OCI-LY7 (cell line): ENCODE measurements at places on chromosomes 6 and 20.

DNA sequence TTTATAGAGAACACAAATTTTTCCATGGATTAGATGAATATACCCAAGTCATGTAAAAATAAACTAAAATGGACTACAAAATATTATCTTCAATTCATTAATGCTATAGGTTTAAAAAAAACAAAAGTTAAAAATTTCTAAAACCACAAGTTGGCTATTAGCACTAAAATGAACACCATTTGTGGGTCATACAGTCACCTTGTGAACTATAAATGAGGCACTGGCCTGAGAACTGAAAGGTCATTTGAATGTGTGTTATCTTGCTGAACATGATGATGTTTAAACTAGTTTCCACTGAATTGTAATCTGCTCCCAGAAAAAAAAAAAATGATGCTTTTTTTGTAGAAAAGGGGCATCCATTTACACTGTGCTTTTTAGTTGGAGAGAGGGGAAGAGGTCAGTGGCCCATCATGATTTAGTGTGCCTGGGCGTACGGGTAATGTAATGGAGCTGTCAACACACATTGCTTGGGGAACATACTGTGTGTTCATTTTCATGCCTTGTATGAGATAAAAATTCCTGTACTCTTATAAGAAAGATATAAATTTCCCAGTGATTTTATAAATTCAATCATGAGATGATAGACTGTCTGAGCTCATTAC lies 96.6 kb upstream of the FKBP1C start:
- no peak for DNase-seq

GRCh38 chr6:11230158-11231107 lies 2.0 kb downstream of the NEDD9 start:
- DNase-seq, result no peak

- no peak for DNase-seq
Observed at GRCh38 chr6:5231289-5231688, 29.5 kb downstream of the LYRM4 start.

- DNase-seq, result no peak
Observed at GRCh38 chr20:50852085-50852484, 57.2 kb downstream of the BCAS4 start.

DNA sequence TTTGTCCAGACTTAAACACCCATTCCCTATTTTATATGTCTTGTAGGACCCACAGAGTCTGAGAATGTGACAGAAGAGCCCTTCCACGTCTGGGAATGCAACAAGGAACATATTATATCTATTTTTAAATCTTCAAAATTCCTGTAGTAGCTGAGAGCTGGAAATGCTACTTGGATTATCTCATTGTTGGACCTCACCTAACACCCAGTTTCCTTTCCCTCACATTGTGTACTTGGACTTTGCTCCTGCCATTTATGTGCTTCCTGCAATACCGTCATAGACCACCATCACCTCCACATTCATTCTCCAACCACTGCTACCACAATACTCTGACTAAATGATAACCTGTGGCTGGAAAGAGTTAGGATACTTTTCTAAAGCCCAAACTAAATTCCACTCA lies 335.4 kb downstream of the COL12A1 start:
- DNase-seq, result no peak

DNA sequence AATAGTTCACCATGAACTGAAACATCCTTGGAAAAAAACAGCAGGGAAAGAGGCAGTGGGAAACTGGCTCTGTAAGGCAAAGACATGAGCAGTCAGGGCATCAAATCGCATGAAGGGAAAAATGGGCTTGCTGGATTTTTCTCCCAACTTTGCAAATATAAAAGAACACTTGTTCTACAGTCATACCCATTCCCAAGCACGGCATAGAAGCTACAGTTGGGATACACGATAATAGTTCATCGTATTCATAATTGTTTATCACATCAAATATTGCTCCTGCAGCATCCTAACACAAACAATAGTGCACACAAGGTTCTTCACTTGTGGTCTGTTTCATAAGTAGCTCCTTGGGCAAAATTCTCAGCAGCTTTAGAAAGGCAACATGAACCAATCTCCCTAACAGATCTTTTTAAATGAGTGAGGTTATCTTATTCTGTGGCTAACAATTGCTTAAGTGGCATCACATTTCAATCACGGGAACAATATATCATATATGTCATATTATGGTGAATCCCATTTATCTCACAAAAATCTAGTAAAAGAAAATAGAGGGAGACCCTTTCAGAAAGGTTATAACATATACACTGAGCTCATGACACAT lies 243.9 kb downstream of the PKHD1 start:
- DNase-seq, result no peak

GRCh38 chr6:161056451-161056850 lies 64.9 kb downstream of the MAP3K4 start:
- DNase-seq, result no peak

DNA sequence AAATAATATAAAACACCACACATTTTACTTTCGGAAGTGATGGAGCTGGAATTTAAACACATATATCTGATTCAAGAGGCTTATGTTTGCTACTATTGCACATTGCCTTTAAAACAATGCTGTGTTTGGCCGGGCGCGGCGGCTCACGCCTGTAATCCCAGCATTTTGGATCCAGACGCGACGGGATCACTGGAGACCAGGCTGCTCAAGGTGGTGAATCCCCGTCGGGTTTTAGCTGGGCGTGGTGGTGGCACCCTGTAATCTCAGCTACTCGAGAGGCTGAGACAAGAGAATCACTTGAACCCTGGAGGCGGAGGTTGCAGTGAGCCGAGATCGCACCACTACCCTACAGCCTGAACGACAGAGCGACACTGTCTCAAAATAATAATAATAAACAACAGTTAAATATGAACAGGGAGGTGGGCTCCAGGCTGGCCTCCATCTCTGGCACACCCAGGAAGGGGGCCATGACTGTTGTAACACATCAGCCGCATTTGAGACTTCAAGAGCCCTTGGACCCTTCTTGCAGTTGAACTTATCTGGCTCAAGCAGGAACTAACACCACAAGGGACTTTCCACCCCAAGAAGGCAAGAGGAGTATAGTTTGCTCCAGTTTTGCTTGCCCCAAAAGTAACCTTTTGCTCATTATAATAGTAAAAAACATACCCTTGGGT lies 127.1 kb upstream of the ZNF184 start:
- DNase-seq, result no peak

GRCh38 chr20:1391640-1392442 lies 1.0 kb downstream of the FKBP1A start:
- DNase-seq, result peak; percentile 43

DNA sequence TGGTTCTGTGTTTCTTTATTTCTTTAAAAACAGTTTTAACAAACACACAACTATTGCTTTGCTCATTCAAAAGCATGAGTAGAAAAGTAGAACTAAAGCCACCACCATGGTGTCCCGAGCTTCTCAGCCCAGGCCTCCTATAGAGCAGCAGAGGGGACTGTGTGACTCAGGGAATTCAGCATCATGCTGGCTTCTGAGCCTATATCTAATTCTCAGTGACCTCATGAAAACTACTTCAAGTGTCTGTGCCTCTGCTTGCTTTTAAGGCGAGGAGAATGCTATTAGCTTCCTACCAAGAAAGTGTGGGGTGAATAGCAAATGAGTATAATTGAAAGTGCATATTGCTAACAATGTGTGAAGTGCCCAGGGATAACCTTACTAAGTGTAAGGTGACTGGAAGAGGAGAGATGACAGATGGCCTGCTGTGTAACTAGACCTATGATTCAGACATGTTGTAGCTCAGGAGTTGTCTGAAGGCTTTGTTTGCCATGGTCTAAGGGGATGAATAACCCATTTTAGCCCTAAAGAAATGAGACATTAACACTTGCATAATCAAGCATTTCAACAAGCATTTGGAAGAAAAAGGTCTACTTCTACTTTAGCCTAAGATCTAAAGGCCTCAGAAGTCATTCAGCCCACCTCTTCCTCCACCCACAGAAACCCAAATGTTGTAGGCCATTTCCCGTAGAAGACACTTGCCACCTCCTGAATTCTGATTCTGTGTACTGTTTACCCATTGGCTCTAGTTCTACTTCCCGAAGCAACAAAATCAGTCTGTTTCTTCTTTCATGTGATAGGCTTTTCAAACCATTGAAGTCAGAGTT lies 121.5 kb upstream of the ARG1 start:
- DNase-seq, result no peak

GRCh38 chr6:149862922-149863697 lies 1.0 kb downstream of the LRP11 start:
- peak; percentile 52 for DNase-seq

DNA sequence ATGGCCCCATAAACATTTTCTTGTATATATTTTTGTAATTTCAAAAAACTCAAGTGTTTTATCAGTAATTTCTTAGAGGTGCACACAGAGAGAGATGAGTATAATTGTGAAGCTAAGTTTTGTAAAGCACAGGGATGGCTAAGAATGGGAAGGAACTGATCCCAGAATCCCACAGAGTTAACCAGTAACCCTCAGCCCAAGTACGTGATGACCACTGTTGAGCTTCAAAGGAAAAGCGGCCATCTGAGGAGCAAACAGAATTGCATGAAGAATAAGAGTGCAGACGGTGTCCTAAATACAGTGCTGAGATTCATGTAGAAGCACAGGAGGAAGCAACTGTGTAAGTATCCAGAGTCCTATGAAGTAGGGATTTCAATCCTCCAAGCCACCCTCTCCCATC lies 28.1 kb upstream of the HLA-C start:
- no peak for DNase-seq

- no peak for DNase-seq
Observed at GRCh38 chr20:62428002-62428372, 648 bp upstream of the RBBP8NL start.
